ENCODE measurements at places on chromosomes 7 and 10.

GRCh38 chr10:45000752-45001380 is at the start of gene ZNF22:
TSS of gene ZNF22 (plus strand) at chr10:45000923. CDS start at chr10:45003369, 2,446 bp downstream.
- peaks cover 52% of the 10 kb centered on the region for H3K4me1 ChIP-seq
- peaks cover 3% of the 10 kb centered on the region for H3K27me3 ChIP-seq
- peak; percentile 83 for DNase-seq
- peak within 1 kb of the TSS; percentile 99 for H3K27ac ChIP-seq
- H3K36me3 ChIP-seq = peaks cover 43% of the 10 kb centered on the region

DNA sequence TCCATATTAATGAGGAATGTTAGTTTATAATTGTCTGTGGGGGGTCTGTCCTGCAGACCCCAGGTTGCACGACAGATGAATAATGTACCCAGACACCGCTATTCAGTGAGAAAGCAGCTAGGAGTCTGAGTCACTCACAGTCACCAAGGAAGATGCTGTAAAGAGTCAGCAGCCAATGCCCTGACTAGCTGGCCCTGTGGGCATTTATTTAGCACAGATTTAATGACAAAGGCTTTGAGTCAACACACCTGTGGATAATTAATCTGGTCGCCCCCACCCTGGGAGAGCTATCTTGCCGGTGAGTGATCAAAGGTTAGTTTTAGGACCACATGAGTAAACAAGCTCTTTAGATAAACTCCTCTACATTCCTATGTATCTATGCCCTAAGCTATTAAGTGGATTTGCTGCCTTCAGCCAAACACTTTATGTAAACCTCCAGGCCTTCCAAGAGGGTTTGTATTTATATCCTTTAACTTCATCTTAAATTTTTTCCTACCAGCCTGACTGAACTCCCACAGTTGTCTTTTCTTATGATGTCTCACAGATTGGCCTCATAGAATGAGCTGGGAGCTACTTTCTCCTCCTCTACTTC is 180.0 kb upstream of the ADCY1 start:
- H3K27ac ChIP-seq = no peak overlapping the region
- H3K4me3 ChIP-seq = no peak overlapping the region
- no peaks in the 10 kb centered on the region for H3K36me3 ChIP-seq
- H3K27me3 ChIP-seq = peaks cover 5% of the 10 kb centered on the region

DNA sequence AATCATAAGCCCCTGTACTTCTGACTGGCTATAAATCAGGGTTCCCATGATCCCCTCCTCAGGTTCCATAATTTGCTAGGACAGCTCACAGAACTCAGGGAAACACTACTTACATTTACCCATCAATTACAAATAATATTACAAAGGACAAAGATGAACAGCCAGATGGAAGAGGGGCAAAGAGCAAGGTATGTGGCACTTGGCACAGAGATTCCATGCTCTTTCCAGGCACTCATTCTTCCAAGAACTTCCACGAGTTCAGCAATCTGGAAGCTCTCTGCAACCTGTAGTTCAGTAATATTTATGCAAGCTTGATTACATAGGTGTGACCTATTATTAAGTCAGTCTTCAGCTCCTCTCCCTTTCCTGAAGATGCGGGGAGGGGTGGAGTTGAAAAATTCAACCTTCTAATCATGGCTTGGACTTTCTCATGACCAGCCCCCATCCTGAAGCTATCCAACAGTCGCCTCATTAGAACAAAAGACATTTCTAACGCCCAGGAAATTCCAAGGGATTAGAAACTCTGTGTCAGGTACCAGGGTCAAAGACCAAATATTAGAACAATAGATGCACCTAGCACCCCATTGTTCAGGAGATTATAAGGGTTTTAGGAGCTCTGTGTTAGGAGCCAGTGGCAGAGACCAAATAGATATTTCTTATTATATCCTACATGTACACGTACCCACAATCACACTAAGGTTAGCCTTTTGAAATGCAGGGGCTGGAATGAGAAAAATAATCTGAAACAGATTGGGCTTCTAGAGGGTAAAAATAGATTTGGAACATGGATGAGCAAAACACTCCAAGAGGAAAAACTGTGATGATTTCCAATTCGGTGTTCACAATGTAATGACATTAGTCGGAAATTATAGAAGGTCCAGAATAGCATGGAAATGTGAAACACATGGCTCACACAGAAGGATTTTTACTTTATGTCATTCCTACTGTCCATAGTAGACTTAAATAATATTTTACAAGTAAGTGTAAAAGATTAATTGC is 7.0 kb downstream of the ANKMY2 start:
- no peak overlapping the region for H3K27ac ChIP-seq
- no peak for DNase-seq
- no peak overlapping the region for H3K4me3 ChIP-seq
- peaks cover 30% of the 10 kb centered on the region for H3K36me3 ChIP-seq
- no peaks in the 10 kb centered on the region for H3K27me3 ChIP-seq
- peaks cover 7% of the 10 kb centered on the region for H3K4me1 ChIP-seq

DNA sequence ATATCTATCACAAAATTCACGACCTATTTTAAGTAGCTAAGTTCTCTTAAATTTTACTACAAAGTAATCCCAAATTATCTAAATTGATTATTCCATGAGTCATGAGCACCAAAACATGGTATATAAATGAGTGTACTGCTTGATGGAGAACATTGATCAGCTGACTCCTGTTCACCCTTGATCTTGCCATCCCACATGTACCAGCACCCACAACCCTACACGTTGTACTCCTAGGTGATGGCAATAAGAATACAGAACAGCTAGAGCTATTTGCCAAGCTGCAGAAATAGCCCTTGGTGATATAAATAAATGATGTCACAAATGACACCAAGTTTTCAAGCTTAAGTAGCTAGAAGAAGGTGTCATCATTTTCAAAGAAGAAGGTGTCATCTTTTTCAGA is 235.5 kb downstream of the GRM8 start:
- H3K4me1 ChIP-seq = no peaks in the 10 kb centered on the region
- no peak for DNase-seq
- H3K4me3 ChIP-seq = no peak overlapping the region
- H3K36me3 ChIP-seq = no peaks in the 10 kb centered on the region
- no peaks in the 10 kb centered on the region for H3K27me3 ChIP-seq

GRCh38 chr10:98587156-98587837 is 140.6 kb upstream of the HPS1 start:
- no peaks in the 10 kb centered on the region for H3K36me3 ChIP-seq
- no peaks in the 10 kb centered on the region for H3K4me1 ChIP-seq
- no peak overlapping the region for H3K27ac ChIP-seq
- H3K27me3 ChIP-seq = peaks cover 5% of the 10 kb centered on the region

DNA sequence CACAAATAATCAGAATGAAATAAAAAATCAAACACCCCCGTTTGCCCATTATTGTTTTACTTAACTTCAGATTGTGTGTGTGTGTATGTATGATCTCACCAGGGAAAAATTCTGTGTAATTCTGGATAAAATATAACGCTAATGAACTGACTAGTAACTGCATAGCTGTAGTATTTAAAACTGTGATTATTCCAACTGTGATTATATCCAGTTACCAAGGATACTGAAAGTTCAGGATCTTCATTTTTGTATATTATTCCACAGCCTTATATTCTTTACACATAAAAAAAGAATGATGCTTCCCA is 2.9 kb downstream of the TWIST1 start:
- no peak overlapping the region for H3K27ac ChIP-seq
- H3K4me1 ChIP-seq = peaks cover 5% of the 10 kb centered on the region
- H3K4me3 ChIP-seq = no peak overlapping the region
- DNase-seq = no peak

GRCh38 chr7:117023325-117023854 is 70.1 kb downstream of the ST7 start:
- H3K27ac ChIP-seq = no peak overlapping the region
- no peak overlapping the region for H3K4me3 ChIP-seq
- no peaks in the 10 kb centered on the region for H3K36me3 ChIP-seq
- no peaks in the 10 kb centered on the region for H3K27me3 ChIP-seq

- H3K36me3 ChIP-seq = no peaks in the 10 kb centered on the region
- peaks cover 11% of the 10 kb centered on the region for H3K4me1 ChIP-seq
- DNase-seq = no peak
- H3K27ac ChIP-seq = peak overlapping the region; percentile 9
- no peaks in the 10 kb centered on the region for H3K27me3 ChIP-seq
- peak overlapping the region; percentile 1 for H3K4me3 ChIP-seq
Observed at GRCh38 chr10:34374356-34375045, 440.6 kb downstream of the PARD3 start.

DNA sequence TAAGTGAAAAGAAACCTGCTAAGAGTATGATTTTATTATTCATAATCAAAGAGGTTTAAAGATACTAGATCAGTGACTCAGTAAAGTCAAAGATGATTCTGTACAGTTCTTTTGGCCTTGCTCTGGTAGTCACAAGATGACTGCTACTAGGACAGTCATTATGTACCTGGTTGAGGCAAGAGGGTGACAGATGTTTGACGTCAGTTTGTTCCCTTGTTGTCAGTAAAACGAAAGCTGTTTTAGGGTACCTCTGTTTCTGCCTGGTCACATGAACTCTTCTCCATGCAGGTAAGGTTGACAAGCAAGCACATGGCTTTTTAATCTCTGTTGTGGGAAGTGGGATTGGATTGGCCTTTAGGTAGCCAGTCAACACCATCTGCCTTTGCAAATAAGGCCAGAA is 308.0 kb downstream of the EXOC4 start:
- no peaks in the 10 kb centered on the region for H3K27me3 ChIP-seq
- H3K36me3 ChIP-seq = peaks cover 2% of the 10 kb centered on the region
- no peaks in the 10 kb centered on the region for H3K4me1 ChIP-seq
- H3K4me3 ChIP-seq = no peak overlapping the region

DNA sequence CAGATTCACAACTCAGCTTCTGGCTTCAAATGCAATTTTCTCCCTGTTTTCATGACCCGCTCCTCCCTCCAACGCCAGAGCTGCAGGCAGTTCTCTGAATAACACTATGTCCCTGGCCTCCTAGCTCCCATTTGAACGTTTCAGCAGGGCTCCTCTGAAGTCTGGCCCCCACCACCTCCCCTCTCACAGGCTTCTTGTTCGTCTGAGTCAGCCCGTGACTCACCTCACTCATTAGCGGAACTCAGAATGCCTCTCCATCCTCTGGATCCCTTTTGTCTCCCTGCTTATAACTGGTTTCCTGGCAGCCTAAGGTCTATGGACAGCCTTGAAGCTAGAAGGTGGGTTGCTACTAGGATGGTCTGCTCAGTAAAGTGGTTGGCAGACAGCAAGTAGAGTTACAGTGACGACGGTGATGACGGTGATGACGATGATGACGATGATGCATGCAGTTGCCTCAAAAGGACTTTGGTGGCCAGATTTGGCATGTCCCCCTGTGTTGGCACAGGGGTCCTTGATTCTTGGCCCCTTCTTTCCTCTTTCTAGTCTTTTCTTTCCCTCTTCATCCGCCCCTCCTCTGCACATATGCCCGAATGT is 83.3 kb upstream of the MKLN1 start:
- DNase-seq = no peak
- no peaks in the 10 kb centered on the region for H3K36me3 ChIP-seq
- H3K27me3 ChIP-seq = peaks cover 6% of the 10 kb centered on the region
- H3K4me3 ChIP-seq = no peak overlapping the region
- no peaks in the 10 kb centered on the region for H3K4me1 ChIP-seq

DNA sequence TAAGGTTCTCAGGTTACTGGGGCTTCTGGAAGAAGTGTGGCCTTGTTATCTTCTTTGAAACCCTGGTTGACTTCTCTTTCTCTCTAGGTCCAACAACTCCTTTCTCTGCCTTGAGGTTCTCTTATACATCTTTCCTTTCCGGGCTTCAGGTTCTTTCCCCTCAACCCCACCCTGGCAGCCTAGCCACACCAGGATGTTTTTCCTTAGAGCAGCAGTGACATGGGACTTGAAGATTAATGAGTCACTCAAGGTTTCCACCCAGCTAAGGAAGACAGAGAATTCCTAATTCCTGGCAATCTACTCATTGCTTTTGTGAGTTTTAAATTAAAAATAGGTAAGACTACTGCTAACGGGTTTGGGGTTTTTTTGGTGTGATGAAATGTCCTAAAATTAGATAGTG is 121.8 kb upstream of the HPS1 start:
- no peaks in the 10 kb centered on the region for H3K4me1 ChIP-seq
- no peaks in the 10 kb centered on the region for H3K36me3 ChIP-seq
- no peak overlapping the region for H3K27ac ChIP-seq
- no peaks in the 10 kb centered on the region for H3K27me3 ChIP-seq

GRCh38 chr10:123409426-123409825 is 255.2 kb downstream of the BUB3 start:
- peaks cover 2% of the 10 kb centered on the region for H3K27me3 ChIP-seq
- H3K27ac ChIP-seq = no peak overlapping the region
- no peak overlapping the region for H3K4me3 ChIP-seq
- DNase-seq = no peak

DNA sequence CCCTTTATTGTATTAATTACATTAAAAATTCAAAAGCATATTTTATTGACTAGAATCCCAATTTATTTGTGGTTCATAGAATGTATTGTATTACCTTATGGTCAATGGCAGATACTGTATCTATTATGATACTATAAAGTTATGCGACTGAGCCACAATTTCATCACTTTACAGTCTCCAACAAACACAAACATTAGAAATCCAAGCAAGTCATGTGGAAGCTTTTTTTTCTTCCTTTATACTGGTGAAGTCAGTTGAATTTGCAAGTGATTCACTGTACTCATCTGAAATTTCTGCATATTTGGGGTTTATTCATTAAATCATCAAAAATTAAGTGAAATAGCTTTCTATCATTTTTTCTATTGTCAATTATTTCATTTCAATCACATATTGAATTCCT is 54.3 kb downstream of the BMPER start:
- no peaks in the 10 kb centered on the region for H3K36me3 ChIP-seq
- no peak for DNase-seq
- no peaks in the 10 kb centered on the region for H3K27me3 ChIP-seq
- H3K4me3 ChIP-seq = no peak overlapping the region
- H3K27ac ChIP-seq = no peak overlapping the region
- H3K4me1 ChIP-seq = no peaks in the 10 kb centered on the region

GRCh38 chr7:40799493-40800403 is 664.9 kb downstream of the SUGCT start:
- DNase-seq = no peak
- no peaks in the 10 kb centered on the region for H3K4me1 ChIP-seq
- no peaks in the 10 kb centered on the region for H3K36me3 ChIP-seq
- no peak overlapping the region for H3K27ac ChIP-seq

DNA sequence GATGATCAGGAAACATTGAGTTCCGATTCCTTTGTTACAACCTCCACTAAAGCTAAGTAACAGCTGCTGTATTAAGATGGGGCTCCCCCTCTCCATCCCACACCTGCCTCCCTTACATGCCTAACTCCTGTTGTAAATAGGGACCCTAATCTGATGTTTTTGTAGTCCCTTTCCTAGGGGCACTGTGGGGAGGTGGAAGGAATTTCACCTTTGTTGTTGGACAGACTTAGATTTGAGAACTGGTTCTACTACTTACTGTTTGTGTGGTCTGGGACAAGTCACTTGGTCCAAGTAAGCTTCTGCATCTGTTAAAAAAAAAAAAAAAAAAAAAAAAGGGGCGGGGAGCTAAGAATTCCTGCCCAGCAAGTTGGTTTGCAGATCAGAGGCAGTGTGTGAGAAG is 42.6 kb downstream of the KIAA1217 start:
- H3K36me3 ChIP-seq = no peaks in the 10 kb centered on the region
- H3K27me3 ChIP-seq = no peaks in the 10 kb centered on the region
- H3K27ac ChIP-seq = no peak overlapping the region
- no peak for DNase-seq

DNA sequence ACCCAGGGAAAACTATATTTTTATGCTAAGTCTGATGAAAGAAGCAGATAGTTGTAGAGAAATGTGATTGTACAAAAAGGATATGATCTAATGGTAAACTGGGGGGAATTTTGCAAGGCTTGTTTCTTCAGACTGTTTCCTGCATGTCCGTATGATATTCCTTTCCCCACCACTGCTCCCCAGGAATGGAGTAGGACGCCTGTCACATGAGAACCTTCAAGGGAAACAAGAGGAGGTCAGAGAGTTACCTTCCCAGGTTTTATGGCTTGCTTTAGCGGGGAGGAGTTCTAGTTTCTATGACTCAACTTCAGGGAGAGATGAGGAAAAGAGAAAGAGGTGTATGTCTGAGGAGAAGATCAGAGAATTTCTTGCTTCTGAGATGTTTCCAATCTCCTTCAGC is 16.4 kb upstream of the ITPRID1 start:
- H3K27ac ChIP-seq = no peak overlapping the region
- DNase-seq = no peak
- H3K36me3 ChIP-seq = no peaks in the 10 kb centered on the region
- H3K4me1 ChIP-seq = no peaks in the 10 kb centered on the region

Measured in activated CD8-positive, alpha-beta T cell treated with anti-CD3 and anti-CD28 coated beads, Interleukin-2, amount 10 ng/mL, durations not matched to agents 7 days and 5 days (primary cell).